ENCODE measurements at places on chromosomes 12 and 14.

DNA sequence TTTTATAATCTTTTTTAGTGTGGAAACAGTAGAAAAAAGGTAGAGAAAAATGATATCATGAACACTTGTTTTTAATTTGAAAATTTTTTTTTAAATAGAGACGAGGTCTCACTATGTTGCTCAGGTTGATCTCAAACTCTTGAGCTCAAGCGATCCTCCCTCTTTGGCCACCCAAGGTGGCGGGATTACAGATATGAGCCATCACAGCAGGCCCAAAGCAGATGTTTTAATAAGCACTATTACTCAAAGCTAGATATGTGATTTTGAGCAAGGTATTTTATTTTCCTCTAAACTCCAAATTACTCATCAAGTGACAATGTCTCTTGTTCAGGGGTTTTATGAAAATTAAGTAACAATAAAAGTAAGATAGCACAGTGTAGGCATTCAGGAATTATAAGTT lies 10.7 kb upstream of the WDR89 start:
- DNase-seq, result no peak

DNA sequence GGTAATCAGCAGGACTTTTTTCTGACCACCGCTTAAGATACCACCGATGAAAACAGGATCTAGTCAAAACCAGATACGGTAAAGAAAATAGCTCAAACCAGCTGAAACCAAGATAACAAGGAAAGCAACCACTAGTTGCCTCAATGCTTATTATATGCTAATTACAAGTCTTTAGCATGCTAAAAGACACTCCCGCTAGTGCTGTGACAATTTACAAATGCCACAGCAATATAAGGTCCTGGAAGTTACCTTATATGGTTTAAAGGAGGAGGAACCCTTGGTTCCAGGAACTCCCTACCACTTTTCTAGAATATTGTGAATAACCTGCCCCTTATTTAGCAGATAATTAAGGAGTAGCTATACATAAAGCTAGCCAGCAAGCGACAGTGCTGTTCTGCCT lies 976.4 kb upstream of the SEL1L start:
- no peak for DNase-seq

- no peak for DNase-seq
These were observed 66.0 kb downstream of the DENND5B start for GRCh38 chr12:31524791-31525495.

- DNase-seq, result peak; percentile 29
These were observed 458.3 kb downstream of the BTG1 start for GRCh38 chr12:91687052-91688017.

DNA sequence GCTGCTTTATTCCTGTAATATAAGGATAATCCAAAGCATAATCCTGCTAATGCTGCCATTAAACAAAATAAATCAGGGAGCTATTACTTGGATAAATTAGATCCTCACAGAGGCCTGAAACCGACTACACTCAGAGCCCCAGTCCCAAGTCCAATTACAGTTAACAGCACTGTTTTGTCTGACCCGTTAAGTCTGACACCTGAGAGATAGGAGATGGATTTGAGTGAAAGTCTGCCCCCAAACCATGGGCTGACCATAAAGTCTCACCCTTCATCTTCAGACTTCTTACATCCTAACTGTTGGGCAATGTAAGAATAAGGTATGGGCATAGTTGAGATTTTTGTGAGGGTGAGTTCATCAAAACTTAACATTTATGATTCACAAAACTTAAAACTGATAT lies 181.7 kb downstream of the PLCZ1 start:
- DNase-seq, result no peak

DNA sequence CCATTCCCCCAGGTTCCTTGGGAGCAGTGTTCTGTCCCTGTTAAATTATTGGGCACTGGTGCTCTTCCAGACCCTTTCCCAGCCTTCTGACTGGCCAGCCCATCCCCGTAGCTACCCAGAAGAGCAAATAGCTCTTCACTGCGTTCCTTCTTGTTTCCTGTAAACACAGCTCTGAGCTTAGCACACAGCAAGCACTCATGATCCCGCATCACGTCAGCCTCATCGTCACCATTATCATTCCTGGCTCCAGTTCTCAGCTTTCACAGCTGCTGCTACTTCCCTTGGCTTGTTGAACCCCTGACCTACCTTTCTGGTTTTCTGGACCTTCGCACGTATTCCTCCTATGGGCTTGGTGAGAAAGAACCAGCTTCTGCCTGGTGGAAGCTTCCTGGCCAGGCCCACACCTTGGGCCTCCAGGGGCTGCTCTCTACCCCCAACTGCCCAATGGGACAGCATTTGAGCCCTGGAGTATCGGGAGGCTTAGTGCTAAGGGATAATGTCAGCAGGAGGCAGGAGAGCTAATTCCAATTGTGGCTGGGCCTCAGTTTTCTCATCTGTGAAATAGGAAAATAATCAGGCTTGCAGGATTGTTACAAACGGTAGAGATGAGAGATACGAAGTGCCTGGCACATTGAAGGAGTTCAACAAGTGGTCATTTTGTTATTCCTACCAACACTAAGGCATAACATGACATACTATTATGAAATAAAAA lies 22.6 kb upstream of the PAPOLA start:
- no peak for DNase-seq

DNA sequence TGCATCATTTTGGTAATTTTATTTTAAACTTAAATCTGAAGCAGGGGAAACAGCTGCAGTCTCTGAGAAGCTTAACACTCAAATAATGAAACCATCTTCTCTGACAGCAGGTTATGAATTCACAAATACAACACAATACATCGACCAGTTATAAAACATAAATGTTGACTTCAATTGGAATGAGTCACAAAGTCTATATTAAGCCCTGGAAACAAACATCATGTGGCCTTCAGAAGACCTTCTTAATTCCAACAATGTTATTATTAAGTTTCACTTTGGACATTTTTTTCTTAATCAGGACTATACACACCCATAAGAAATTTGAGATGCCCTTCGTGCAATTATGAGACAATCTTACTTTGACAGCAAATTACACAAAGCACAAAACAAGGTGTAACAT lies 68.9 kb downstream of the CEP128 start:
- no peak for DNase-seq

GRCh38 chr12:87270919-87271318 lies 758.3 kb downstream of the C12orf50 start:
- no peak for DNase-seq

- no peak for DNase-seq
These were observed 2.3 kb upstream of the SMUG1 start for GRCh38 chr12:54191126-54191525.

DNA sequence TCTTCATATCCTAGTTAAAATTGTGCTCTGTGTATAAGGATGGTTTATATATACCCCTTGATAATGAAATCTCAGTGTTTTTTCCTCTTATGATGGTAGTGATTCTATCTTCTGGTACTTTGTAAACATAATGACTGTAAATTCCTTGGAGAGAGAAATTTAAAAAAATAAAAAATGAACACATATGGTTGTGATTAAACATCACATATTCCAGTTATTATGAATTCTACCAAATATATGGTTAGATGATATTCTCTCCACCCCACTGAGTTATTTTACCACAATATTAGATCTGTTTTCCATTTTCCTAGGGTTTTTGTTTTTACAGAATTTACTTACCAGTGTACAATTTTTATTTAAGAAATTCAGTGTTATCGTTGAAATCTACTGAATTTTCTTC lies 481.9 kb upstream of the NOVA1 start:
- no peak for DNase-seq
